Right forelimb (tissue), 1 donor: ENCODE measurements at places on chromosomes 4 and X.

- no peak for DNase-seq
Observed at GRCh38 chr4:187965726-187966125, 29.8 kb upstream of the ZFP42 start.

- DNase-seq, result no peak
Observed at GRCh38 chr4:4994312-4995097, 24.8 kb downstream of the CYTL1 start.

DNA sequence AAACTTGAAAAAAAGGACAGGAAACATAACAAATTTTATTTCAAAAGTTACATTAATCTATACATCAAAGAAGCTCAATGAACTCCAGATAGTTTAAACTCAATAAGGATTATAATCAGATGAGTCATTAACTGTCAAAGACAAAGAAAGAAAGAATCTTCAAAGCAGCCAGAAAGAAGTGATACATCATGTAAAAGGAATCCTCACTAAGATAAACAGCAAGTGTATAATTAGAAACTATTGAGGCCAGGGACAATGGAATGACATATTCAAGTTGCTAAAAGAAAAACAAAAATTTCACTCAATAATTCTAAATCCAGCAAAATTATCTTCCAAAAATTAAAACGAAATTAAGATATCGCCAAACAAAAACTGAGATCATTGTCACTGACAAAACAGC lies 161.6 kb upstream of the NWD2 start:
- DNase-seq, result no peak

DNA sequence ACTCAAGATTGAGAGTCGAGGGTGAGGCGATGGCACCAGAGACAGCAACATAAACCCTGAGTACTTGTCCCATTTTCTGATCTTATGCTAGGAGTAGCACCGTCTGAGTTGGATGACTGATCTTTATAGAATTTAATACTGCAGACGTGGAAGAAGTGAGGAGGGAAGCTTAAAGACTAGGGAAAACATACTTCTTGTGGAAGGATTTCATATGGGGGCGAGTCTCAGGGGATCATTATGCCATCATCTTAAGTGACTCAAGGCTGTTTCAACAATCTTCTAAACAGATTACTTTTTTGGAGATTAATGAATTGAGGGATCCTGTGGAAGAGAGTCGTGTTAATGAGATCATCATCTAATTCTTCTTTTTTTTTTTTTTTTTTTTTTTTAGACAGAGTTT lies 17.2 kb upstream of the FAT1 start:
- no peak for DNase-seq
